Mesenchymal stem cell (in vitro differentiated cells and primary cell): ENCODE measurements at places on chromosomes 5 and 9.
A peak's percentile ranks its signal among the peaks of the same experiment; 100 is the strongest.

GRCh38 chr5:64690104-64690416, 243 bp upstream of the SHISAL2B start:
- DNase-seq: no peak

GRCh38 chr5:143453720-143454119, 50.2 kb upstream of the NR3C1 start:
- no peak for DNase-seq

DNA sequence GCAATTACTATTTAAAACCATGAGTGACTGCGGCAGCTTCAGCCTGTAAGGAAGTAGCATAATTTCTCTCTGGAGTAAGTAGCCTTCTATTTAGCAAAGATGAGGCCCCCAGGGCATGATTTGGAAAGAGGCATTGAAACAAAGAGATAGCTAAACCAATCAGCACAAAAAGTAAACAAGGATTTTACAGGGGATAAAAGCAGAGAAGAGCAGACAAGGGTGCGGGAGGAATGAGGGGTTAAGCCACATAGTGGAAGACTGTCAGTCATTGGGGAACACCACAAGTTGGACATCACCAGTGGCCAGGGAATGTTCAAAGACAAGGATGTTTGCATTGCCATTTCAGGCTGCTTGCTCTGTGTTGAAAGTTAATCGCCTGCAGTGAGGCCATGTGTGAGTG, 24.0 kb upstream of the C5orf63 start:
- no peak for DNase-seq

DNA sequence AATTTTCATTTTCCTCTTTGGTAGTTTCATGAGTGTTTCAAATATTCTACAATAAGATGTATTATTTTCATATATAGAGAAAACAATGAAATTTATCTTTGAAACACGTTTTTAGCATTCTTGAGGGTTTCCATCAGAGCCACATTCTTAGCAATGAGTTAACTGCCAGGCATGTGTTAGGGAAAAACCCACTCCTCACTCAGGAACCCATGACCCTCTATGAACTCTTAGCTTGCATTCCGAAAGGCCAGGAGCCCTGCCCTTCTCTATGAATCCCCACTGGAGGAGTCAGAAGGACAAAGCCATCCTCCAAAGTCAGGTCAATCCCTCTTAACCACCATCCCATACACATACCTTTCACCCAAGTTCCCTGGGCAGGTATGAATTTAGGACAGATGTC, 57.5 kb downstream of the ADAMTS12 start:
- peak; percentile 31 for DNase-seq

GRCh38 chr5:156223547-156223946, 103.4 kb upstream of the SGCD start:
- DNase-seq: no peak

- DNase-seq: peak; percentile 88
Measured at GRCh38 chr9:127224178-127224882, 40.2 kb upstream of the GARNL3 start.

DNA sequence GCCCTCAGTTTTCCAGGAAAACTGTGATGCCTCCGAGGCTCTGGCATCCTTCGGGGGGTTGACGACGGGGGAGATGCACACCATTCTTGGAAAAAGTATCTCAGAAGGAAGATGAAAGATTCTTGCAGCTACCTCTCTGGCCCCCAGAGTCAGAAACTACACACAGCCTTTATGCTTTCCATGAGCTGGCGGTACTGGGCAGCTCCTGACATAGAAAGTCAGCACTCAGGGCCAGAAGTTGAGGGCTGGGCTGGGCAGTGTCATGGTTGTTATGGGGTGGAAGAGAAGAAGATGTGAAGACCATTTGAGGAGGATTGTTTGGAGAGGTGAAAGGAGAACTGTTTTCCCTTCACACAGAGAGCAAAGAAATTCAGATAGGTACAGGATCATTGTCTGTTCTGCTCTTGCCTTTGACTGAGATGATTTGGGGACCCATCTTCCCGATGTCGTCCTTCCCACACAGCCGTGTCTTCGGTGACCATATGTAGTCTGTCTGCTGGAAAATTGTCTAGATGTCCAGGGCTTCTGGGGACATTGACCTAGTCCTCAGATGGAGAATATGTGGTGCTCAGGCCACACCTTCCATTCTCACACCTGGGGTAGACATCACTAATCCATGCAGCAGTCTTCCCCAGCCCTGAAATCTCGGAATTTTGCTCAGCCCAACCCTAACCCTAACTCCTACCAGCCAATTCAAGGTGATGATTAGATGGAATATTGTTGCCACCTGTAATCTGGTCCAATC, 237.1 kb downstream of the CACNA1B start:
- no peak for DNase-seq
